Germinal center (tissue), 1 donor: ENCODE measurements at places on chromosomes 12 and 14.

GRCh38 chr14:87186737-87187136 lies 806.2 kb downstream of the GALC start:
- DNase-seq, result no peak

DNA sequence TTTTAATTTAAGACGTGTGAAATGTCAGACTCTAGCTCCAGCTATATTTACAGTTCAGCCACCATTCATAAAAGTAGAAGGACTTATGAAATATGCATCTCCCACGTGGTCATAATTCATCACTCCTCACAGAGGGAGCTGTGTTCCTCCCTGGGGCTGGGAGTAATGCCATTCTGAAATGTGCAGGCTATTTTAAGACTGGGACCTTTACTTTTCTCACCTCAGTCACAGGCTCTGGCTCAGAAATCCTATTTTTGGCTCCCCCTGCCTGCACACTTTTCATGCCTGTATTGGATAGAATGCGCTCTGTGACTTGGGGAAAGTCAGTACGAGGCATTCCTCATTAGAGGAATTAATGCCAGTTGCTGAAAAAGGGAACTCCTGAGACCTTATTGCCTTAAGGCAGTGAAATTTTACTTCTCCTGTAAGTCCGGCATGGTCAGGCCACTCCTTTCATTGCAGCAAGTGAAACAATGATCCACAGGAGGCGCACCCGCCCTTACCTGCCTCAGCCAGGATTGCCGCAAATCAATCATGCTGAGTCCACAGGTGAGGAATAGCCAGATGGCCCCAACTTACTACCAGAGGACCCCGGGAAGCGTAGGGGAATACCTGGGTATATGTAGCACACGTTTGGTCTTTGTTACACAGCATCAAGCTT lies 1133.2 kb upstream of the TMEM132C start:
- no peak for DNase-seq

GRCh38 chr12:1552911-1553491 lies 41.4 kb downstream of the FBXL14 start:
- DNase-seq, result no peak

- DNase-seq, result no peak
Measured at GRCh38 chr14:27845241-27845850, 921.2 kb upstream of the FOXG1 start.

DNA sequence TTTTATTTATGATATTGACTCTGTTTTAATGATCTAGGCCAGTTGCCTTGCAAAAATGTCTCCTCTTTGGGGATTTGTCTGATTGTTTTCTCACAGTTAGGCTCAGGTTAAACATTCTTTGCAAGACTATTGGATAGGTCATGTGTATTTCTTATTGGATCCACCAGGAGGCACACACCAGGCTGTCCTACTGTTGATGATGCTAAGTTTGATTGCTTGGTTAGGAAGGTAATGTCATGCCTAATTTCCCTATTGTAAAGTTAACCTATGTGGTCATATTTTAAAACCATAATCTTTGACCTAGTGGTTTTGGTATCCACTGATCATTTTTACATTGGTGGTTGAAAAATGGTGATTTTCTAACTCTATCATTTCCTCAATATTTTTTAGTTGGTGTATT lies 137.1 kb downstream of the BRMS1L start:
- DNase-seq, result peak; percentile 8

DNA sequence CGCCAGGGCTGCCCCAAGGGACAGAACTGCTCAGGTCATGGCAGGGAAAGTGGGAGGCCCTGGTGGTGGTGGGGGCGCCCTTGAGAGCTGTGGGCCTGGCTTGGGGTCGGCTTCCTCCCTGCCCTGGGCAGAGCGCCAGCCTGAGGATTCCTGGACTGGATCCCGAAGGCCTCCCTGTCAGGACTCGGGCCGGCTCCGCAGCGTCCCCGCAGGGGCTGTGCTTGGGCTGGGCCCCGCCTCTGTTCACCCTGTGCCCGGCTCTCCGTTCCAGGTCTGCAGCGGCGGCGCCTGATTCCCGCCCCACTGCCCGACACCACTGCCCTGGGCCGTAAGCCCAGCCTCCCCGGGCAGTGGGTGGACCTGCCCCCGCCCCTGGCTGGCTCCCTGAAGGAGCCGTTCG lies 39.9 kb downstream of the KIF26A start:
- no peak for DNase-seq

- no peak for DNase-seq
Measured at GRCh38 chr14:102622262-102622885, 29.9 kb downstream of the RCOR1 start.

DNA sequence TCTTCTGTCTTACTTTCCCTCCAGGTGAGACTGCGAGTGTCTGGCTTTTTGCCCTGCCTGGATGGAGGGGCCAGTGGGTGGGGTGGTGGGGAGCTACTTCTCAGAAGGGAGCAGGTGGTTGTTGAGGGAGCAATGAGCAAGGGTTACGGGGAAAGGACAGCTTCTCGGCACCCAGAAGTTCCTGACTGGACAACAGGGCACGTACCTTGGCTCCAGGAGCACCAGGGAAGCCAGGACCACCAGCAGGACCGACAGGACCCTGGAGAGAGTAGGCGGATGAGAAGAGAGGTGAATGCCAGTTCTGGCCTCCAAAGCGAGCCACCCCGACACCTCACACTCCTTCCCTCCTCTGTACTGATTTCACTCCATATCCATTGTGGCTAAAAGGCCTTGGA lies 15.3 kb downstream of the COL2A1 start:
- no peak for DNase-seq

DNA sequence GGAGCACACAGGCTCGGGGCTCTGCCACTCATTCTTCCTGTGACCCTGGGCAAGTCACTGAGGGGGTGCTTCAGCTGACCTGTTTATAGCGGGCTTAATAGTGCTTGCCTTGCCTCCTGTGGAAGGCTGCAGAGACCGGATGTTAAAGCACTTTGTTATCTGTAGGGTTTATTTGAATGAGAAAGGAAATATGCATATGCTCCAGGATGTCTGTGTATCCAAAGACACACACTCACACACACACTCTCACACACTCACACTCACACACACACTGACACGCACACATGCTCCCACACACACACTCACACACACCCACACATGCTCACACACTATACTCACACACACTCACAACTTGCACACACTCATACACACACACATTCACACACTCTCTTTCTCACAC lies 56.1 kb upstream of the DDX11 start:
- no peak for DNase-seq

- peak; percentile 33 for DNase-seq
Measured at GRCh38 chr14:63770187-63770807, 42.4 kb upstream of the SGPP1 start.

DNA sequence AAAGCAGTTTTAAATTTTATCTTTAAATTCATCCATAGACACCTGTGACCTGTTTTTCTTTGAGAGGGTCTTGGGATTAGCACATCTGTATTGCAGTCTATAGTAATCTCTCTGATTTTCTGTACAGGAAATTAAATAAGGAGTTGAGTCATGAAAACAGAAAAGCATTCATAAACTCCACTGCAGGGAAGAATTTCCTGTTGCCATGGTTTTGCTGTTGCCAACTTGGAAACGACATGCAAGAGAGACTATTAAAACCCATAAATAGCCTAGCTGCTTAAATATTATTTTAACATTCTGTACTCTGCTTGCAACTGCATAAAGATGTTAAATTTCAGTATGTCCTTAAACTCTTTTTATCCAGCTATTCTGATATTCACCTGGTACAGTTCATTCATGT lies 281.0 kb upstream of the RGS6 start:
- DNase-seq, result no peak

- no peak for DNase-seq
Measured at GRCh38 chr12:78402366-78403134, 462.0 kb upstream of the SYT1 start.

DNA sequence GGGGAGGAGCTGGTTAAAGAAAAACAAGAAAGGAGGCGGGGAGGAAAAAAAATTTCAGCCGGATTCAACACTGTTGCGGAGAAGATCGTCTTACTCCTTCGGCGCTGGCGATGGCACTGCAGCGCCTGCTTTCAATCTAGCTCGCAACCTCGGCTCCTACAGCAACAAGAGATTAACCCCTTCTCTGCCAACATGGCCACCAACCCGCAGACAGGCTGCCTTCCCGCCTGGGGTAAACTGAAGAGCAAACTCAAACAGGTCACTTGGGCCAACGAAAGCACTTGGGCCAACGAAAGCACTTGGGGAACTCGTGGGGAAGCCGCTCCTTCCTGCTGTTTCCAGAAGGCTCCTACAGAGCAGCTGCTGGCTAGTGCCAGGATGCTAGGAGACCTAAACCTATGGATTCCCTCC lies 73.7 kb downstream of the CIT start:
- no peak for DNase-seq

DNA sequence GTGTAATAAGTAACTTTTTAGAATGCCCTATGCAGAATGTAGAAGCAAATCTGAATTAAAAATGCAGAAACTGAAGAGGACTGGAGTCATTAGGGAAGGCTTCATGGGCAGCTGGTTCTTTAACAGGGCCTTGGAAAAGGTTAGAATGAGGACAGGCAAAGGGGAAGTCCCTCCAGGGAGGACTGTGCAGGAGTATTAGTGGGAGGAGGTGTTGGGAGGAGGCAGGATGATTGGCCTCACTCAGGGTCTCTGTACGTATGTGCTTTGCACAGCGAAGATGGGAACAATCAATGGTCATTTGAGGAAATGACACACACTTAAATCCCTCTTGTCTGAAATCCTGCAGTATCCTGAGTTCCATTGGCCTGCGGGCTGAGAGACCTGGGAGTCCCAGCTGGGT lies 119.7 kb downstream of the PTCSC3 start:
- DNase-seq, result no peak

GRCh38 chr12:31346267-31346666 lies 20.3 kb upstream of the SINHCAF start:
- no peak for DNase-seq

DNA sequence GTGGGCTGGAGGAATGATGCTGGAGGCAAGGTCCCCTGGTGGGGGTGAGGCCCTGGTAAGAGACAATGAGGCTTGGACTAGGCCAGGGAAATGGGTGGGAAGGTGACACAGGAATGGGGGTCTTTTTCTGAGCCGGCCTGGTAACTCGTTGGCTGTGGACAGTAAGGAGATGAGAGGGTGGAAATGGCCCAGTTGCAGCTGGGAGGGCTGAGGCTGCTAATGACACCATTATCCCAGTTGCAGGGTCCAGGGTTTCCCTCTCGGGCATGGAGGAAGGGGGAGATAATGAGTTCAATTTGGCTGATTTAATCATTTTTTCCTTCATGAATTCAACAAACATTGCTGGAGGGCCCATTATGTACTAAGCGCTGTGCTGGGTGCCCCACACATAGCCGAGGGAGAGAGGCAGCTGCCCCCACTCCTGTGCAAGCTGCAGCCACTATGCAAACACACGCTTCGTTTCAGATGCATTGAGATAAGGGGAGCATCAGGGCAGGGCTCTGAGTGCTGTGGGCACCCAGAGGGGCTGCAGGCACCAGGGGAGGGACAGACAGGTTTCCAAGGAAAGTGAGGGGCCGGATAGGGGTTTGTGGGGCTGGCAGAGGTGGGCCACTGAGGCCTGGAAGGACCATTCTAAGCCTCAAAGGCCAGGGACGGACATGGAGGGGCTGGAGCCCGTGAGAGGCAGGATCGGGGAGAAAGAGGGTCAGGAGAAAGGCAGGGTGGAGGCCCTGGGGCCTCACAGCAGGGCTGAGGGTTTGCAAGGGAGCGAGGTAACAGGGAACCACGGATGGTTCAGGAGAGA lies 43.2 kb upstream of the MEG3 start:
- DNase-seq, result no peak

- no peak for DNase-seq
Measured at GRCh38 chr12:79023784-79024183, 159.2 kb downstream of the SYT1 start.

DNA sequence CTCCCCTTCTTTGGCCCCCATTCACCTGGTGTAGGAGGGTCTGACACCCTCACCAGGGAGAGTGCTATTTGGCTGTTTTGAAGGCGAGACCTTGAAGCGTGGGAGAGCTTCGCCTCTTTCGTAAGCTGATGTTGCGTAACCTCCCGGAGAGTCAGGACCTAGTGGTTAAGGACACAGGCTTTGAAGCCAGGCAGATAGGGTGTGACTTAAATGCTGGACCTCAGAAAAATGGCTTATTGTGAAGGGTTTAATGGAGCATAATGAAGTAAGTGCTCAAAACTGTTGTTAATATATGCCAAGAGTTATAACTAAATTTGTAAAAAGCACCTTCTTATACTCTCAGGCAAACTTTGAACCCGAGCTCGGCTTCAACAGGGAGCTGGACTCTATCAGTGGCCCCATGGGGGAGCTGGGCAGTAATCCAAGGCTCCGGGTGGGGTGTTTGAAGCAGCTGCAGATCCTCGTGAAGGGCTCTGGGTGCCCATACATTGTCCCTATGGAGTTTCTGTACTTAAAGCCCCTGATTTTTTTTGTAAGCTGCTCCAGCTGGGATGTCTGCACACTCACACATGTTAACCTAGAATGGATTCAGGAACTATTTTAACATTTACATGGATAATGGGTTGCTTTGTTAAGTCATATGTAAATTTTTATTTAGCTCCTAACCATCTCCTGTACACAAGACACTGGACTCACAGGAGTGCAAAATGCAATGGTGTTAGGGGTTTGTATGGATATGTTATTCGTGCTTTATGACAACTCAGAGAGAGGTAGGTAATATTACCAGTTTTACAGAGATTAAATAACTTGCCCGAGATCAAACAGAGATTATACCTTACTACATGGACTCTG lies 26.0 kb downstream of the PPFIBP1 start:
- DNase-seq, result no peak

DNA sequence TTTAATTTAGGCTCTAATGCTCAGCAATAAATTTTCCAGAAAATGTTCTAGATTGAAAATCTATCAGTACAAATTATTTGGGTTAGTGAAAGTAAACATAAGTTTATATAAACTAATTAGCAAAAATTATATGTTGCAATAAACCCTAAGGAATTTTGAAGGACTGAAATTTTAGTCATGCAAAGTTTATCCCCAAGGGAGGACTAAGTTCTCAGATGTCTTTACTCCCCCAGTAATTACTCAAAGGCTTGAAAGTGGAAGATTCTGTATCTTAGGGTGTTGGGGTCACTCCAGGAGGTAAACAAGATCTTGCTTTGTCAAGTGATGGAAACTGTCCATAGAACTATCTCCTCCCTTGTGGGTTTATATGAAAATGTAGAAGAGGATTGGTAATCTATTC lies 183.7 kb downstream of the AKAP6 start:
- DNase-seq, result no peak

GRCh38 chr14:61444215-61444768 lies 122.9 kb downstream of the PRKCH start:
- DNase-seq, result no peak

GRCh38 chr12:21751517-21751916 lies 23.0 kb downstream of the KCNJ8 start:
- no peak for DNase-seq
